ENCODE measurements at places on chromosomes 16 and 17.
A peak's percentile ranks its signal among the peaks of the same experiment; 100 is the strongest.

DNA sequence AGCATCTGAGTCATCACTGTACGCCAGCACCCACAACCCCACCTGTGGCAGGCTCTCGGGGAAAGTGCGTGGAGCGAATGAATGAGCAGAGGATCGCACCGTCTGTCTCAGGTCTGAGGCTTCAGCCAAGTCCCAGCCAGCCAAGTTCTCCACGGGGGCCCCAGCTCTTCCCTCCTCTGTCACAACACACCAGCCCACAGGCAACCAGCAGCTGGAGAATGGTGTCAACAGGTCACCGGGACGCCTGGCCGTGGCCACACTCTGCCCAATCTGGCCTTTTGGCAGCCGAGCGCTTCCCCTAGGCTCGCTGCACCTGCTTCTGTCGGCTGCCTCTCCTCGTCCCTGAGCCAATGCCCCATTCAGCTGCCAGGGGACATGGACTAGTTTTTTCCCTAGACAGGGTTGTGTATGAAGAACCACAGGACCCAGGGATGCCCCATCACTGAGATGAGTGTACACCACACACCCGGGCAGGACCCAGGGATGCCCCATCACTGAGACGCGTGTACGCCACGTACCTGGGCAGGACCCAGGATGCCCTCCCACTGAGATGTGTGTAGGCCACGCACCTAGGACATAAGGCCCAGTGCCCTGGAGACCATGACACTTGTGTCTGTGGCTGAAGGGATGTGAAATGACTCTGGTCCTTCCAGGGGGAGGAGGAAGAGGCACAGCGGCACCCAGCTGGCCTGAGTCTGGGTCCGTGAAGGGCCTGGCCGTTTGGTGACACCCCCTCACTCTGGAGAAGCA is 52.8 kb downstream of the ABR start:
- DNase-seq, result no peak

DNA sequence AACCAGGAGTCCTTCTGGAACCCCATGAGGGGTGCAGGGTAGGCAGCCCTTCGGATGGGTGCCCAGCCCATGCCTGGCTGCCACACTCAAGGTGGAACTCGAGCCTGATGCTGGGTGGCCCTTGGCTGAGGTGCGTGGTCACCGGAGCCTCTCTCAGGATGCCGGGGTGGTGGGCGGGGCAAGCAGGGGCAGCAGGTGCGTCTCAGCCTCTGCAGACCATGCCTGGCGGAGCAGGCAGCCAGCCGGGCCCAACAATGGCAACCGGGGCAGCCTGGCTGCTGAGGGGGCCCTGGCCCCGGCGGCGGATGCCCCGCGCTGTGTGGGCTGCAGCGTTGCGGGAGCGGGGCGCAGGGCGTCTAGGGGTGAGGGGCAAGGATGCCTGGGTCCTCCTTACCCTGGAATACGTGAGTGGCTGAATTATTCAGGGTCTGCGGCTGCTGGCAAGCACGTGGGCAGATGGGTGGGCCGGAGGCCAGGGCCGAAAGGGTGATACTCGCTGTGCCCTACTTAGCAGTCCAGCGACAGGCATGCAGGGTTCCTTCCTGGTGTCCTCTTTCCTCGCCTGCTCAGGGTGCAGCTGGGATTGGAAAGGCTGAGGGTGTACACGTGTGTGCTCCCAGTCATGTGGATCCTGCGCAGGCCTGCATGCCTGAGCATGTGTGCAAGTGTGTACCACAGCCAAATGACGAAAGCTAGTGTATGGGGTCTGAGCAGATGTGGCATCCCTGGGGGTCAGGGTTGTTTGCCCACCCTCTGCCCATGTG is 14.6 kb downstream of the MYO15A start:
- no peak for DNase-seq

DNA sequence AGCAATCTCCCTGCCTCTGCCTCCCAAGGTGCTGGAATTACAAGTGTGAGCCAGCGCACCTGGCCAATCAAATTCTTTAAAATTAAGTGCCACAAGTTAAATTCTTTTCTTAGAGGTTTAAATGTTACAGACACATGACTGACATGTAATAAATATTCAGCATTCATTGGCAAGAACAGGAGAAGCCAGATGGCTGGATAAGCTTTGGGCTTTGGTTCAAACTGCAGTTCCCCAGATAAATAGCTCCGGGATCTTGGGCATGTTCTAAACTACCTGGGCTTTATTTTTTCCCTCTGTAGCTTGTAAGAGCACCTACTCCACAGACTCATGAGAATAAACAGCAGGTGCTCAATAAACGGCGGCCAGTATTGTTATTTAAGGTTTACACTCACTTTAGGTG is 34.1 kb downstream of the ABAT start:
- DNase-seq, result no peak

- no peak for DNase-seq
Observed at GRCh38 chr16:80198311-80199299, 342.2 kb upstream of the DYNLRB2 start.

GRCh38 chr17:82177761-82178498 is 34.7 kb downstream of the CCDC57 start:
- DNase-seq, result no peak

DNA sequence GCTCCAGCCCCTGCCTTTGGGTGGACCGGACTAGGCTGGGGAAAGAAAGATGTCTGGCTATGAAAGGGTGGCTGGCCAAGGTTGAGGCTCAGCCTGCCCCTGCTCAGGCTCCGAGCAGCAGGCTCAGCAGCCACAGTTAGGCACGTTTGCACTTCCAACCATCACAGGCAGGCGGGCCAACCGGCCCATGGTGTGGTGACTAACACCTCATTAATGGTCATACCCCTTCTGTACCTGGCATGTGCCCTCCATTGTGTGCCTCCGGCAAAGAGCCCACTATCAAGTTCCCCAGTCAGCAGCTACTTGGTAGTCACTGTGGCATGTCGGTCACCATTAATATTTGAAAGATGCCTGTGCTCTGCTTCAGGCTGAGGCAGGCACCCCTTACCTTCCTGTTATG is 6.7 kb downstream of the TBC1D24 start:
- no peak for DNase-seq

GRCh38 chr16:25298165-25298872 is 40.7 kb upstream of the ZKSCAN2 start:
- no peak for DNase-seq

DNA sequence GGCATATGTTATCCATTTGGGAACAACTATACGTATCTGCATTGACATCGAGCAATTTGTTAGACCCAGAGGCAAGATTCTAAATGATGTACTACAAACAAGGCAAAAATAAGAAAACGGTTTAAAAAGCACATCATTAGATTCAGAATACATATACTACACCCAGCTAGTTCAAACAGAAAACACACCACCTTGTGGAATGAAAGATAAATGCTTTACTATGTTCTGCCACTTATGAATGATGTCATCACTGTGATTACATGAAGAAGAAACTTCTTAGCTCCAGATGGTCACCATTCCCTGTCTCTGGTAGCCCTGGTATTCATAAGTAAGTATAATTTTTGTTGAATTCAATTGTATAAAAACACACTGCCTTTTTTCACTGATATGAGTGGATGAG is 7.8 kb downstream of the NACA2 start:
- DNase-seq, result no peak

GRCh38 chr16:831571-832413 is 31.3 kb upstream of the GNG13 start:
- no peak for DNase-seq

DNA sequence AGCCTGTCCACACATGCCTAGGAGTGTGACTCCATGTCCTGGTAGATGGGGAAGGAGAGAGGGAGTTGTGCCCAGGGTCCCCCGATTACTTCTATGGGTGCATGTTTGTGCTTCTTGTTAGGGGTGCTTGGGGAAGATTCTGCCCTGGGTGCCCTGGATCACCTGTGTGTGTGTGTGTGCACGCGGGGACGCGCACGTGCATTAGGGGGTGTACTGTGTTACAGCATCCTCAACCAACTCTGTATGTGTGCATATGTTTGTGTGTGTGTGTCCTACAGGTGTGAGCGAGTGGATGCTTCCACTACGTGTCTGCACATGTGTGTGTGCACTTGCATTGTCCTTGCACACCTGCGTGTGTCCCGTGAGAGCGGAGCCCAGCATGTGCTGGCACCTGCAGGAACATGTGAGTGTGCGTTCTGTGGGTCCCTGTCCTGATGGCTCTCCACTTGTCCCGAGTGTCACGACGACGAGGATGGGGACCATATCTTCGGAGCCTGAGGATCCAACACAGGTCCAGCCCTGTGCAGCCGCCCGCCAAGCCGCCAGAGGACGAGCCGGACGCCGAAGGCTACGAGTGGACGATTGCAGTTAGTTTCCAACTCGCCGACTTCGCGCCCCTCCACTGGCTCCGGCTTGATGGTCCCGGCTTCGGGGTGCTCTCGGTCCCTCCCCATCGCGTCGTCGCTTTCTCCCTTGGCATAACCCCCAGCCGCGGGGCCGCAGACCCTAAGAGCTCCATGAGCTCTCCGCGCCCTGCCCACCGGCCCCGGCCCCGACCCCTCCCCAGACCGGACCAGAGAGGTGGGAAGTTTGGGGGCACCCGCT is 6.0 kb upstream of the TBC1D3B start:
- no peak for DNase-seq

- no peak for DNase-seq
Observed at GRCh38 chr17:39921323-39921722, 2.9 kb upstream of the GSDMB start.

DNA sequence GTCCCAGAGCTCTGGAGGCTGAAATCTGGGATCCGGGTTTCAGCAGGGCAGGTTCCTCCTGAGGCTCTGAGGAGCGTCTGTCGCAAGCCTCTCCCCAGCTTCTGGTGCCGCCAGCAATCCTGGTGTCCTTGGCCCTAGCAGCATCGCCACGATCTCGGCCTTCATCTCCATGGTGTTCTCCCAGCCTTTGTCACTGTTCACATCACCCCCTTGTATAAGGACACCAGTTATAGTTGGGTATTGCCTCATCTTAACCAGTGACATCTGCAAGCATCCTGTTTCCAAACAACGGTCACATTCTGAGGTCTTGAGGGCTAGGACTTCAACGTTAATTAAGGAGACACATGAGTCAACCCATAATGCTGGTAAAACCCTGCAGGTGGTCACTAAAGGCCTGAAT is 2.8 kb upstream of the PPP1R27 start:
- no peak for DNase-seq

GRCh38 chr16:85452364-85453193 is 160.5 kb upstream of the GSE1 start:
- DNase-seq, result no peak

DNA sequence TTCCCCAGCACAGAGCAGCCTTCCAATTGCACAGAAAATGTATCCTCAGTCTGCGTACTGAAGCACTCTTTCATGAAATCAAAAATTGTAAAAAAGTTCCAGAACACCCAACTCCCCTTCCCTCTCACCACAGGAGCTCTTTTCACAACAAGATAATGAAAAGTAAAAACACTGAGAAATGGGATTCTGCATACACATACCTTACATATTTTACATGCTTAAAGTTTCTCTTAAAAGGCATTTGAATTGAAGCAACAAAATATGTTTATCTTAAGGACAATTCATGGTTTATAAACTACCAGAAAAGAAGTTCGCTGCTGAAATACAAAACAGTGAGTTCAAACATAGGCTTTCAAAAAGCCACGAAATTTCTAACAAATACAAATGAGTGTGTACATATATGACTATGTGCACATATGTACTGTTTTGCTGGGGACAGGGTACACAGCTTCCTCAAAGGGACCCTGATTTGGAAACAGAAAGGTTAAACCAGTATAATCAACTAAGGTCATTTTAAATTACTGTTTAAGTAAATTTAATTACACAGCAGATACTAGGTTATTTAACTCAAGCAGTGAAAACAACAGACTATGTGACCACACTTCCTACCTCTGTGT is 33.8 kb downstream of the COG1 start:
- no peak for DNase-seq

GRCh38 chr16:85400305-85401205 is 212.6 kb upstream of the GSE1 start:
- no peak for DNase-seq

GRCh38 chr17:2905269-2905668 is 109.0 kb downstream of the RAP1GAP2 start:
- no peak for DNase-seq

DNA sequence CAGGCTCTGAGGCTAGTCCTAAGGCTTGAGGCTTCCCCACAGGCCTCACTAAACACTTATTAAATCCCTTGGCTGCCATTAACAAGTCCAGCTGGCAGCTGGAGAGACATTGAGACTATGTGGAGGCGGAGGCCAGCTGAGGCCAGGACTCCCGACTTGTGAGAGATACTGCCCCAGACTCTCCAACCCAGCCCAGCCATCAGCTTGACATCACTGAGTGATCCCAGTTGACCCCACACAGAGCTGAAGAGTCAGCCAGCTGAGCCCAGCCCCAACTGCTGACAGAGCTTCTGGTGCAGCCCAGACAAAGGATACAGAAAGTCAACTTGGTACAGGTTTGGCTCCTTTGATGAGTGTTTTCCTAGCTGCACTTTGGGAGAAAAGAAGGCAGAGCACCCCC is 343.1 kb downstream of the C16orf95 start:
- DNase-seq, result no peak

- no peak for DNase-seq
Observed at GRCh38 chr17:75475851-75476250, 19.4 kb downstream of the TMEM94 start.

GRCh38 chr17:10149573-10150399 is 48.6 kb downstream of the GAS7 start:
- no peak for DNase-seq

DNA sequence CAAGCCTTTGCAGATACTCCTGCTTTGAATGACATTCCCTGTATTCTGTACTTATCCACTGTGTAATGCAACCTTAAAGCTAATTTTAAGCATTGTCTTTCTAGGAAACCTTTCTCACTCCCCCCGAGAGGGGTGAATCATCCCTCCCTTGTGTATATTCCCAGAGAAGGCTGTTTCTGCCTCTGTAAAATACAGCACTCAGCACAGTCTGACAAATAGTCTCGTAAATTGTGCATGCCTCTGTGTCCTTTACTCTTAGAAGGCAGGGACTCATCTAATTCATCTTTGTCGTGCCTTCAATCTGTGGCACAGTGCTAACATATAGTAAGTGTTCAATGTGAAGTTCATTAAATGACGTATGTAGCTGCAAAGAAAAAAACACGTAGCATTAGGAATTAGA is 200.7 kb downstream of the CA10 start:
- no peak for DNase-seq

GRCh38 chr16:28136751-28137434 is 73.4 kb upstream of the GSG1L start:
- DNase-seq, result no peak

GRCh38 chr17:79657036-79657435 is 46.2 kb upstream of the RBFOX3 start:
- DNase-seq, result no peak

GRCh38 chr16:10641953-10642949 is 52.5 kb downstream of the TEKT5 start:
- DNase-seq, result no peak

- peak; percentile 77 for DNase-seq
Observed at GRCh38 chr17:28526381-28526780, 20.2 kb downstream of the FOXN1 start.

- DNase-seq, result no peak
Observed at GRCh38 chr17:31907342-31907962, 5.9 kb upstream of the UTP6 start.

- peak; percentile 66 for DNase-seq
Observed at GRCh38 chr16:84884596-84885341, 65.0 kb downstream of the CRISPLD2 start.
